ENCODE measurements at places on chromosomes 6 and 20. TPM values are rescaled to one million over a fixed set of nuclear protein-coding genes. Genes with fewer than 3 reads are reported as not detected.

The SRMS gene
- total RNA-seq, result not detected

The MAS1 gene
- total RNA-seq, result not detected

The TCP11 gene
- total RNA-seq, result not detected

The SIRPD gene
- not detected for total RNA-seq

The GID8 gene
- total RNA-seq, result 34.6 TPM

The RAET1G gene
- total RNA-seq, result not detected

The CCR6 gene
- 31.5 TPM for total RNA-seq

The HSD17B8 gene
- total RNA-seq, result 13.1 TPM

The AKAP7 gene
- total RNA-seq, result 2.5 TPM

The NKAPL gene
- not detected for total RNA-seq

The WFDC12 gene
- not detected for total RNA-seq

The IPCEF1 gene
- 15.6 TPM for total RNA-seq

The PSORS1C2 gene
- total RNA-seq, result not detected

The SIRPB1 gene
- 1.1 TPM for total RNA-seq

The PRICKLE4 gene
- total RNA-seq, result not detected

The LAMA4 gene
- total RNA-seq, result not detected

The TOX2 gene
- 1.1 TPM for total RNA-seq

The ERVFRD-1 gene
- total RNA-seq, result not detected

The TRIM26 gene
- total RNA-seq, result 37.6 TPM

The PRDM1 gene
- 138 TPM for total RNA-seq

The C20orf204 gene
- 21.5 TPM for total RNA-seq

The SAPCD1 gene
- total RNA-seq, result 18.9 TPM

The IRAK1BP1 gene
- total RNA-seq, result 0.58 TPM

The CST4 gene
- not detected for total RNA-seq

The NCOA3 gene
- 64.2 TPM for total RNA-seq

The HEY2 gene
- not detected for total RNA-seq

The NMBR gene
- not detected for total RNA-seq

The ZHX3 gene
- total RNA-seq, result 6.9 TPM

The GLP1R gene
- total RNA-seq, result not detected

The TINAG gene
- not detected for total RNA-seq

The TSPO2 gene
- total RNA-seq, result not detected

The LIN28B gene
- not detected for total RNA-seq

The C20orf144 gene
- total RNA-seq, result 0.26 TPM

The BTN1A1 gene
- total RNA-seq, result not detected

The HDGFL1 gene
- not detected for total RNA-seq

The GPR6 gene
- total RNA-seq, result not detected
